B cell (primary cell): ENCODE measurements at places on chromosomes 7 and 10. TPM values are rescaled to one million over a fixed set of nuclear protein-coding genes. Genes with fewer than 3 reads are reported as not detected.

The CTAGE15 gene
- total RNA-seq, result not detected in 2 replicates

The TMEM176A gene
- total RNA-seq, result not detected in 2 replicates

The STYXL1 gene
- 15.2 and 17.8 TPM in 2 replicates for total RNA-seq

The GJC3 gene
- total RNA-seq, result not detected in 2 replicates

The TET1 gene
- 1.1 and 1.4 TPM in 2 replicates for total RNA-seq

The CYP26C1 gene
- total RNA-seq, result 0.19 and 0.57 TPM in 2 replicates

The LFNG gene
- total RNA-seq, result 208 and 221 TPM in 2 replicates

The WEE2 gene
- total RNA-seq, result not detected in 2 replicates

The ANXA8L1 gene
- total RNA-seq, result not detected in 2 replicates

The DGKI gene
- total RNA-seq, result not detected in 2 replicates

The SLC16A9 gene
- not detected in 2 replicates for total RNA-seq

The SYCE1 gene
- not detected in 2 replicates for total RNA-seq

The PODXL gene
- total RNA-seq, result 5.8 and 6.0 TPM in 2 replicates

The FAM13C gene
- not detected in 2 replicates for total RNA-seq

The PTF1A gene
- not detected in 2 replicates for total RNA-seq

The ANKRD7 gene
- 0.61 TPM in 1 of 2 replicates, not detected in the other for total RNA-seq

The PPP2R2D gene
- 40.4 and 45.6 TPM in 2 replicates for total RNA-seq

The ZCCHC24 gene
- 2.1 and 2.3 TPM in 2 replicates for total RNA-seq

The PAX4 gene
- not detected in 2 replicates for total RNA-seq

The ENTPD1 gene
- total RNA-seq, result 96.3 and 108 TPM in 2 replicates

The OR9A2 gene
- not detected in 2 replicates for total RNA-seq

The DNAJC12 gene
- total RNA-seq, result not detected in 2 replicates

The NANOS1 gene
- 0.24 and 0.69 TPM in 2 replicates for total RNA-seq

The NACAD gene
- 0.41 and 0.49 TPM in 2 replicates for total RNA-seq

The WDR86 gene
- 1.4 and 1.7 TPM in 2 replicates for total RNA-seq

The PON1 gene
- not detected in 2 replicates for total RNA-seq

The RPEL1 gene
- total RNA-seq, result not detected in 2 replicates

The FAM131B gene
- total RNA-seq, result 0.05 and 0.12 TPM in 2 replicates

The NME8 gene
- total RNA-seq, result not detected in 2 replicates

The DNA2 gene
- total RNA-seq, result 5.6 and 6.5 TPM in 2 replicates

The FAM20C gene
- total RNA-seq, result 0.54 and 1.7 TPM in 2 replicates

The NSUN6 gene
- total RNA-seq, result 27.9 and 29.2 TPM in 2 replicates

The RNLS gene
- 7.5 and 7.9 TPM in 2 replicates for total RNA-seq

The FFAR4 gene
- total RNA-seq, result not detected in 2 replicates
